ENCODE measurements at places on chromosomes 7 and 10.

GRCh38 chr10:30759423-30759822 lies 129.9 kb upstream of the LYZL2 start:
- DNase-seq, result no peak

DNA sequence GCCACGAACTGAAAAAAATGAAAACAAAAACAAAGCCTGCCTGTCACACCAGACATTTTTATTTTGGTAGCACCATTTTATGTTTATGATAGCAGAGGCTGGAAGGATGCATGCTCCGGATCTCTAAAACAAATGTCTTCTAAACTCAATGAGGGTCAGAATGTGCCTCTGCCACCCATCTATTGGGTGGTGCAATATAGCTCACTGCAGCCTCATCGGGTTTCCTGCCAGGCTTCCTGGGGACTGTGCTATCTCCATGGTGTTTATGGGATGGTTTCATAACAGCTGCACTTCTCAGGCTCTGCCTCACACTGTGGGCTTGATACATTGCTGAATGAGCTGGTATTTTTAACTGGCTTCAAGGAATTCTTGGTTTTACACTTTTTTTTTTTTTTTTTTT lies 94.4 kb downstream of the ITIH5 start:
- no peak for DNase-seq

- DNase-seq, result no peak
Measured at GRCh38 chr10:74151879-74152722, 1.1 kb downstream of the ADK start.

DNA sequence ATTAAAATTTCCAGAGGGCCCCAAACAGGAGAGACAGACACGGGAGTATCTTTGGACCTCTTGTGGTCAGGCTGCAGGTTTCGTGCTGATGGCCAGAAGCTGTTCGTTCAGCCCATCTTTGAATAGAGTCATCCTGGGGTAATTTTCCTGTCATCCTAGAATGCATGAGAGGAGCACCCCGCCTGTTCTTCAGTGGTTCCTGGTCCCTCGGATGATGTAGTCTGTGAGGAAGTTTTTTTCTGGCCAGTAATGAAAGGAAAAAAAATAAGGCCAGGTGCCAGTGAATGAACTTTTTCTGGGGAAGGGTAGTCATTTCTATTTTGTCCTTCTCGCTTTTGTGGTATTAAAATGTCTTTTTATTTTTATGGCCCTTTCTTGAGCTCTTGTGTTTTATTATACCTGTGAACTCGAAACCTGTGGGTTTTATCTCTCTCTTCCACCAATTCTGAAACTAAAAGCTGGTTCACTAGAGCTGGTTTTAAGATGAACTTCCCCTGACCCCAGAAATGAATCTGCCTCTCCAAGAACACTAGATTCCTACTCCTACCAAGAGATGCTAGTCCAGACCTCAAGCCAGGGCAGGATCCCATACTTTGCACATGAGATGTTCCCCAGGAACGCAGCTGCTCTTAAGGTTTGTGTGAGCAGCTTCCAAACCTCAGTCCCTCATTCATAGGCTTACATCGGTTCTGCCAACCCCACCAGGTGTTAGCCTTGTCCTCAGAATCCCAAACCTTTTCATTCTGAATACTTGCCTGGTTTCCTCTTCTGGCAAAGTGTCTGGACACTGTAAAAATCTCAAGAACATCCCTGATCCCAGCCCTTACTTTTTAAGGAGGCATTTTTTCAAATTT lies 15.4 kb upstream of the MEST start:
- no peak for DNase-seq

GRCh38 chr7:112159351-112159750 lies 46.8 kb downstream of the DOCK4 start:
- no peak for DNase-seq

GRCh38 chr10:92303096-92303495 lies 12.1 kb downstream of the MARCHF5 start:
- no peak for DNase-seq

- DNase-seq, result no peak
Measured at GRCh38 chr10:119112056-119112455, 8.1 kb downstream of the DENND10 start.

GRCh38 chr7:27147199-27148030 lies at the start of gene HOXA6:
HOXA6 (minus strand) TSS chr7:27147774; CDS start chr7:27147749, 25 bp downstream.
- no peak for DNase-seq

GRCh38 chr7:112097524-112097923 lies 108.7 kb downstream of the DOCK4 start:
- no peak for DNase-seq

GRCh38 chr7:149198161-149198816 lies 2.9 kb downstream of the ZNF282 start:
- DNase-seq, result no peak

DNA sequence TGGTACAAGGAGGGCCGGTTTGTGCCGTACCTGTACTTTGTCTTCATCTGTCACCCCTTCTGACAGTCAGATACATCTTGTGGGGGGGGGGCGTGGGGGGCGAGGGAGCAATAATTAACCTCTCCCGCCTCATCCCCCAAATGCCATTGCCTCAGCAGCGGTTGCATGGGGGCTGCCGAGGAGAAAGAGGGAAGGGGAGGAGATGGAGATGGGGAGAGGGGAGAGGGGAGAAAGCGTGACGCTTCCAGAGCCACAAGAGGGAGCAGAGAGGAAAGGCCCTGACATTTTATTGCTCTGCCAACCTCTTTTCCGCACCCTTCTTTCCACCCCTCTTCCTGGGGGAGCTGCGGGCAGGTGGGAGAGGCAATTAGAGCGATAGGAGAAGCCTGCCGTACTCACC lies 11.8 kb downstream of the KAZALD1 start:
- DNase-seq, result no peak

- no peak for DNase-seq
Measured at GRCh38 chr10:131972474-131973071, 9.2 kb downstream of the BNIP3 start.

GRCh38 chr10:117552156-117552631 lies 9.6 kb downstream of the EMX2 start:
- DNase-seq, result no peak

DNA sequence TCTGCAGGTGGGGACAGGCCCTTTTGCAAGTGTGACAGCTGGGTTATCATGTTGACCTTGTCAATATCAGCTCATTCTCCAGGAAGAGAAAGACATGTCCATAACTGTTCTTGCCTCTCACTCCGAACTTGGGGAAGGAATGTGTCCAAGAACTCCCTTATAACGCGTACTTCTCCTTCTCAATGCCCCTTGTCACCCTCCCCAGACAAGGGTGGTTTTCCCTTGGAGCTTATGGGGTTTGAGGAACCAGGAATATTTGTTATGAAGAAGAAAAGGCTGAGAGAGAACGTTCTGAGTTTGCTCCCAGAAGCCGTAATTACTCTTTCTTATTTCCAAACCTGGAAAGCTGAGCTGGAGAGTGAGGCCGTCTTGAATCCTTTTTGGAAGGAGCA lies 77.4 kb downstream of the MKI67 start:
- DNase-seq, result no peak

DNA sequence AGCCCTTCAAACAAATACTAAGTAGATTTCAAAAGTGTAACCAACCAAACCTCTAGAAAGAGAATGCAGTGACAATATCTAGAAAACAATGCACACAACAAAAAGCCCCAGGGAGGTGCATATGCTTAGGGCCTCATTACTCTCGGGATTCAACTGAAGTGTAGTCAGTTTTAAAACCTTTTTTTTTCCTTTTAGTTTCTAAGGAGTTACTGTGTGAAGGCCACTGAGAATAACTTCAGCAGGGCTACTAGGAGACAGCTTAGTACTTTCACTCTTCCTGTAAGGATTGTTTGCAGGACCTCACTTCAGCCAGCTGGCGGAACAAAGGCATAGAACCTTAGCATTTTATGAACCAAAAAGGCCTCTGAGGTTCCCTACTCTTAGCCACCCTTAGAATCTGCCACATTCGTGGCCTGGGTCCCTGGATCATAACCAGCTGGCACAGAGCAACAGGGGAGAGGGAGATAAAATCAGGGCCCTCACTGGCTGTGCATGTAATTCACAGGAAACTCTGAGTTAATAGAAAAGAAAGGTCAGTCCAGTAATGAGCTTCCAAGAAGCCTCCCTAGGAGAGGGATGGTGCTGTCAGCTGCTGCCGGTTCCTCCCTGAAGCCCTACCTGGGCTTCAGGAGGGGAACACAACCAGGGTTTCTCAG lies 3.6 kb downstream of the VOPP1 start:
- no peak for DNase-seq

GRCh38 chr7:142562688-142563087 lies 186.6 kb upstream of the PRSS1 start:
- DNase-seq, result no peak

- DNase-seq, result no peak
Measured at GRCh38 chr7:47948141-47948790, at the start of gene PKD1L1. PKD1L1 (minus strand) TSS chr7:47948466; CDS start chr7:47948440, 26 bp downstream.

DNA sequence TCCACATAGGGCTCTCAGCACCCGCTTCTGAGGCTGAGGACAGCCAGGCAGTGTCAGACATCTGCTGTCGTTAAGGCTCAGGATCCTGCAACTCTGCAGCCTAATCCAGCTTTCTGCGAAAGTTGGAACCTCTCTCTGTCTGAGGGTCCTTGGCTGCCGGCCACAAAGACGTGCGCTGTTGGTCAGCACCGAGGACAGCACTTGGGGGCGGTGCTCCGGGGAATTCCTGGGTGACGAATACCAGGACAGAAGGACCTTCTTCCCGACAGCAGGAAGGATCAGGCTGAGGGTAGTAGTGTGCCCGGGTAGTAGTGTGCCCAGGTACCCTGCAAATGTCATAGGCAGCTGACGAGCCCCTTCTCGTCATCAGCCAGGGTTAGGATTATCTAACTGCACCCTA lies 16.0 kb upstream of the RASGEF1A start:
- peak; percentile 19 for DNase-seq

- DNase-seq, result no peak
Measured at GRCh38 chr7:7183838-7184463, 1.6 kb downstream of the C1GALT1 start.

DNA sequence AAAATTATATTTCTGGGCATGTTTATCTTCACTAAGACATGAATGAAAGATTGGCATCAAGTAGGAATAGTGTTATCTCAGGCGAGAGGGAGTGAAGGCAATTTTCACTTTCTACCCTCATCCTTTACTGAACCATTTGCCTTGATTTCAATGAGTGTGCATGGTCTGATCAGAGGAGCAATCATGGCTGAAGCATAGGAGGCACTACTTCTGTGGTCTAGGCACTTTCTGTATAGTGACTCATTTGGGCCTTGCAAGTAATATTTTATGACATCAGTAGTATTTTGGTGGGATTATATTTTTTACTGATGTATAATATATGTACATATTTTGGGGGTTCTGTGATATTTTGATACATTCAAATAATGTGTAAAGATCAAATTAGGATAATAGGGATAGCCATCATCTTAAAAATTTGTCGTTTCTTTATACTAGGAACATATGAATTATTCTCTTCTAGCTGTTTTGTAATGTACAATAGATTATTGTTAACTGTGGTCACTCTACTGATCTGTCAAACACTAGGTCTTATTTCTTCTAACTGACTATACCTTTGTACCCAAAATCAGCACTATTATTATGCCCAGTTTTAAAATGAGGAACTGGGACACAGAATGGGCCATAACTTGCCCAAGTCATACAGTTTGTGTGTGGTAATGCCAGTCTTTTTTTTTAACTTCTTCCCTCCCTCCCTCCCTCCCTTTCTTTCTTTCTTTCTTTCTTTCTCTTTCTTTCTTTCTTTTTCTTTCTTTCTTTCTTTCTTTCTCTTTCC lies 101.9 kb downstream of the RAB11FIP2 start:
- DNase-seq, result no peak

DNA sequence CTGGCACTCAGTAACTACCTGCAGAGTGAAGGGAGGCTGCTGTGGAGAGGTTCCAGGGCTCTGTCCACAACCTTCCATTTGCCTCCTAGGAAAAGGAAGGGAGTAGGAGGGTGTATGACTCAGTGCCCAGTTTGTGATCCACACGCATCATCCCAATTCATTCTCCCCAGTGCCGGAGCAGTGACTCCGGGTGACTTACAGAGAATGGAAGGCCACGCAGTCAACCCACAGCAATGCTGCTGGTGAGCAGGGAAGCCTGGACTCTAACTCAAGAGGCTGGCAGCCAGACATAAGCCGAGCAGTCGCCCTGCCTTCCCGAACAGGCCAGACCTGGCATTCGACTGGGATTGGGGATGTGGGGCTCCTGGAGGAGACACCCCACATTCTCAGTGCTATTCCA lies 139.9 kb downstream of the SH3PXD2A start:
- DNase-seq, result no peak

- peak; percentile 67 for DNase-seq
Measured at GRCh38 chr10:50224330-50224952, 26.9 kb downstream of the ASAH2 start.

GRCh38 chr7:117837841-117838240 lies 35.4 kb downstream of the CTTNBP2 start:
- DNase-seq, result no peak

DNA sequence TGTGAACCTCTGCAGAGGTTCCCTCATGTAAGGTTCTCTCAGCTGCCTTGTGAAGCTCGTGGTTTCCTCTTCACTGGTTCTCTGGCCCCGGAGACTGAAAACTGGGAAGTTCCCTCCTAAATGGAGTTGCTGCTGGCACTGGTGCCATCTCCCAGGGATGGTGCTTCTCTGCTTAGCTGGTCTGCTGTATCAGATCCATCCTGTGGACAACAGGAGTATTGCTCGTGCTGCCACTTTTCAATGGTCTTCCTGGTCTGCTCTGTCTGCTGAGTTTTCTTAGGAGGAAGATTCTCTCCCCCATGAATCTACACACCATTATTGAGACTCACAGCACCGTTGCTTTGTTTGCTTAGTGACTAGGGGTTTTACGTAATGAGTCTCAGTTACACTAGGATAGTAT lies 247.8 kb downstream of the OTUD1 start:
- DNase-seq, result no peak

DNA sequence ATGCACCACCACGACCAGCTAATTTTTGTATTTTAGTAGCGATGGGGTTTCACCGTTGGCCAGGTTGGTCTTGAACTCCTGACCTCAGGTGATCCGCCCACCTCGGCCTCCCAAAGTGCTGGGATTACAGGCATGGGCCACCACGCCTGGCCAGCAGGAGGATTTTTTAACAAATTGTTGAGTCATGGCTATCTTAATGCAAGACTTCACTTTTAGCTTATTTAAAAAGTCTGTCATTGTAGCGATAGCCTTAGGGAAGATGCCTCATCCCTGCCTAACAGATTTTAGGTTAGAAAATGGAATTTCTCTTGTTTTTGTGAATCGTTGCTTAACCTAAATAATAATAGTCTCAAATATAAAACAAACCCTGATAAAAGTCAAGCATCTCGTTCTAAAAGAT lies 35.5 kb downstream of the PPP2R2D start:
- no peak for DNase-seq

DNA sequence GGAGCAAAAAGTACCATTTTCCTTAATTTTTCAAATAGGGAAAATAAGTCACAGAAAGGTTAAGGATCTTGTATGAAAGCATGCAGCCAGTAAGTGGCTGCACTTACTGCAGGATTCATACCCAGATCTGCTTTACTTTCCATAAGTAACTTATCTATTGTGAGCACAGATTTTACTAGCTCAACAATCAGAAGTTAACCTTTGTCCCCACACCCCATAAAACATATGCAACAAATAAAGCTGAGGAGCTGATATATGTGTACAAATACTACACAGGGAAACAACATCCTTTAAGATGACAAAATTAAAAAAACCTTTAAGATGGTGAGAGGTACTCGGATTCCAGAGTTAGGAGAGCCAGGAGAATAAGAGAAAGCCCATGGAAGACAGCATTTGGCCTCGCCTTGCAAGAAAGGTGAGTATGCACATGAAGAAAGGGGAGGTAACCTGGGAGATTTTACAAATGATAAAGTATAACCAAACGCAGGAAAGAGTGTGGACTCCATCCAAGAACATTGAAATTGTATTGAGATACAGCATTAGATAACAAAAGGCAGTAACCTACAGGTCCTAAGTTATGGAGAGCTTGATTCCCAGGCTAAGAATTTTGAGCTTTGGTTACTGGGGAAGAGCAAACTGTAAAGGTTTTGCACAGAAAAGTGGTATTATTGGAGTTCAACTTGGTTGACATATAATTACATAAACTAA lies 87.1 kb downstream of the ITGB8 start:
- DNase-seq, result no peak

All from NCI-H460 (cell line).